IPS-NIHi11 (cell line): ENCODE measurements at places on chromosomes 2 and 18.
A peak's percentile ranks its signal among the peaks of the same experiment; 100 is the strongest.

DNA sequence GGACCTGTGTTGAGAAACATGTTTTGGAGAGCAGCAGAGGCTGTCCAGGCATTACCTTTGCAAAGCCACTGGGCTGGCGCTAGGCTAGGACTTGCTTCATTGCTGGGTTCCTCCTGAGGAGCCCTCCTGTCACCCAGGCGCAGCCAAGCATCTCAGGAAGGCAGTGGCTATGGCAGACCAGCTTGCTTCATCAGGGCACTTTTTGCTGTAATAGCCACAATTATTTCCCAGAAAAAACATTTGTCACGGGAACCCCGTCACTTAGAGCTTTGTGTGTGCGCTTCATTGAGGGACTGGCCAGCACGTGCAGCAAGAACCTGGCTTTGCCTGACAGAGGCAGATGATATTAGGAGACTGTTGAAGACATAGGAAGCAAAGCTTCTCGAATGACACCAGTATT lies 36.4 kb downstream of the SLC20A1 start:
- DNase-seq = no peak

GRCh38 chr18:31565345-31565744 lies 26.3 kb upstream of the TTR start:
- DNase-seq = no peak

- no peak for DNase-seq
Measured at GRCh38 chr18:61554946-61555361, 221.7 kb downstream of the CDH20 start.

GRCh38 chr2:78029392-78029995 lies 507.3 kb upstream of the LRRTM4 start:
- DNase-seq = no peak

- no peak for DNase-seq
Measured at GRCh38 chr18:67496469-67496868, 20.1 kb downstream of the DSEL start.

DNA sequence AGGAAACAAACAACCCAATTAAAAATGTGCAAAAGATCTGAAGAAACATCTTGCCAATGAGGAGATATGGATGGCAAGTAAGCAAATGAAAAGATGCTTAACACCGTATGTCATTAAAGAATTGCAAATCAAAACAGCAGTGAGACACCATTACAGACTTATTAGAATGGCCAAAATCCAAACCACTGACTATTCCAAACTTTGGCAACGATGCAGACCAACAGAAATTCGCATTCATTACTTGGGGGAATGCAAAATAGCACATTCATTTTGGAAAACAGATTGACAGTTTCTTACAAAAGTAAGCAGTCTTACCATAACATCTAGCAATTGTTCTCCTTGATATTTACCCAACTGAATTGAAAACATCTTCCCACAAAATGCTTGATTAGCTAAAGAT lies 1118.7 kb downstream of the SUCLG1 start:
- DNase-seq = no peak

- no peak for DNase-seq
Measured at GRCh38 chr2:176598351-176598750, 329.1 kb downstream of the MTX2 start.

DNA sequence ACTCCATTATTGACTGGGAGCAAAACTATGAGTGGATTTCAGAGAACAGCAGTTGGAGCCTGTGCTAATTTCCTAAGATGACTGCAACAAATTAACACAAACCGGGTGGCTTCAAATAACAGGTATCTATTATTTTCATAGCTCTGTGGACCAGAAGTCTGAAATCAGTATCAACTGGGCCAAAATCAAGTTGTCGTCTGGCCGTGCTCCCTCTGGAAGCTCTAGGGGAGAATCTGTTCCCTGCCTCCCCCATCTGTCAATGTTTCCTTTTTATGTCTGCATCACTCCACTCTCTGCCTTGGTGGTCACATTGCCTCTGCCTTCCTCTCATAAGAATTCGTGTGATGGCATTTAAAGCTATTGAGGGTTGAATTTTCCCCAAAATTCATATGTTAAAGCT lies 269.8 kb downstream of the TMX3 start:
- no peak for DNase-seq

DNA sequence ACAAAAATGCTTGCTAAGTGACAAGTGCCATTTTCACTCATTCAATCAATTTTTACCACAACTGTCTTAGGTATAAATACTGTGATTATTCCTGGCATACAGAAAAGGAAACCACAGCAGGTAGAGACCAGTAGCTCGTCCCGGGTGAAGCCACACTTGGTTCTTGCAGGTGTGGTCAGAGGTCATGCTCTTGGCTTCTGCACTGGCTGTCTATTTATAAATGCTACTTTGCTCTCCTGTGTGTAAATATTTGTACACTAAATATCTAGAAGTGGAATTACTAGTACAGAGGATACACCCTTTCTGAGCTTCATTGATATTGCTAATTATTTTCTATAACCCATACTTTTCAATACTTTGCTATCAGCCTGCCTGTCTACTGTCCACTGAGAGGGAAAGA lies 284.6 kb downstream of the MYT1L start:
- DNase-seq = no peak

DNA sequence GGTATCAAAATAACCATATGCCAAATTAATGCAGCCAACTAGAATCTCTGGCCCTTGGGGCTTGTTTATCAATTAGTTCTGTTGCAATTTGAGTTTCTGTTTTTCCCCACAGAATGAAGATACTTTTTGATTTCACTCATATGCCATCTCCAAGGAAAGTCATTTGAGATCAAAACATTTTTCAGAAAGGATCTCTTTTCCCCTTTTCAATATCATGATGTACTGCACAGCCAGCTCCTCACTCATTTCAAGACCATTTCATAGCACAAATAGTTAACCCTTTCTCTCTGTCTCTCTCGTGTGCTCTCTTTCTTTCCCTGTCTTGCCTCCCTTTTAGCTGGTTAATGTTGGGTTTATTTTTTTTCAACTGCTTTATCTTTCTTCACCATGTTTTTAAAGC lies 387.3 kb downstream of the STK39 start:
- no peak for DNase-seq

GRCh38 chr18:79882522-79883241 lies 68.8 kb downstream of the SLC66A2 start:
- DNase-seq = peak; percentile 6

- peak; percentile 75 for DNase-seq
Measured at GRCh38 chr2:219060821-219061791, at the start of gene IHH. Gene IHH, minus strand, starts transcription at chr2:219060921. Its CDS starts 454 bp downstream, at chr2:219060467.

GRCh38 chr2:210681491-210681890 lies 125.1 kb downstream of the CPS1 start:
- no peak for DNase-seq

DNA sequence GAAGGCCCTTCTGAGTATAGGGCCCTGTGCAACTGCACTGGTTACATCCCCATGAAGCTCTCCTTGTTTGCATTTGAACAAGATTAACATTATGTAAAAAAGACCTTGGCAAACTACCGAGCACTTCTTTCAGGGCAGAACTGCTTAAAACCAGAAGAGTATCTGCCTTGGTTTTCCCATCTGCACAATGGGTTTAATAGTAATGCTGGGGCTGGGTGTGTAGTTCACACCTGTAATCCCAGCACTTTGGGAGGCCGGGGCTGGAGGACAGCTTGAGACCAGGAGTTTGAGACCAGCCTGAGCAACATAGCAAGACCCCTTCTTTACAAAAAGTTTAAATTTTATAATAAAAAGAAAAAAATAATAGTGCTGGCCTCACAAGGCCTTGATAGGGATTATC lies 8.5 kb downstream of the PLA2R1 start:
- DNase-seq = no peak

DNA sequence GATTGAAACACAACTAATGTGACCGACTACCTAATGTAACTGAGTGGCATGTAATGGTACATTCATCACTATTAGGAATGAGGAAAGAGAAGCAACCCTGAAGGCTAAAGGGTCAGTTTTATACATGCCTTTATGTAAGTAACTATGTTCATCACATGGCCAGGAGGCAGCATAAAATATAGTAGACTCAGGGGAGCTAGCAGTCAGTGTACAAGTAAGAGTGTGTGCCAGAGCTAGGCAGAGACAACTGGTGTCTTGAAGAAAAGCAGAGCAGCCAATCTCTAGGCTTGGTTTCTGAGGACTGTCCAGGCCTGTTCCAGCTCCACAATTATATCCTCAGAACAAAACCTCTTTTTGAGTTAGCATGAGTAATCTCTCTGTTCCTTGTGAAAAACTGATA lies 18.1 kb downstream of the SMAD2 start:
- no peak for DNase-seq

DNA sequence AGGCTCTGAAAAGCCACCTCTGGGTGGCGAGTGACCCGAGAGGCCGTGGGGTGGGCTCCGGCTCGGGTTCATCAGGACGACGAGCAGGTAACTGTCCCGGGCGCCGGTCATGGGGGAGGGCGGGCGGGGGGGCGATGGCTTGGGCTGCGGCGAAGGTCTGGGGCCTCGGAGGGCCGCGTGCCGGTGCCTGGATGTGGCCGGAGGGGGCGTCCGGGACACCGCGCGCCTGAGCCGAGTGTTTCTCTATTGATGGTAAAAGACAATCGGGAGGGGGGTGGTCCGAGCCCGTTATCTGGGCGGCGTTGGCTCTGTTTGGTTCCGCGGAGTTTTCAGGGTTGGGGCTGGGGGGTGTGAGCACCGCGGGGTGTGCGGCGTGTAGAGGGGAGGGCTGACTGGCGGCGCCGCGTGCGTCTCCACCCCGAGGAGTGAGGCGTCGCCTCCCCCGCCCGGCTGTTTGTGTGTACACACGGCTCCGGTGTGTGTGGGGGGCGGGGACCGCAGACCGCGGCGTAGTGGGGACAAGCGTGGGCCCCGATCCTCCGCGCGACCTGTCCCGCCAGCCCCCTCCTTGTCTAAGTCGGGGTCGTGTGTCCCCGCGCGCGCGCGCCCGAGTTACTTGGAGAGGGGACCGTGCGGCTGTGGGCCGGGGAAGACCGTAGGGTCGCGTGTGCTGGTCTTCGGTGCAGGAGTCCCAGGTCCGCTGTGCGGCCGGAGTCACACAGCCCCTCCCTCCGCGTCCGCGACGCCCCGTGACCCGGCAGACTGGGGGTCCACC lies 1.6 kb downstream of the CTIF start:
- peak; percentile 58 for DNase-seq

GRCh38 chr2:160221391-160222276 lies 21.6 kb upstream of the ITGB6 start:
- no peak for DNase-seq

DNA sequence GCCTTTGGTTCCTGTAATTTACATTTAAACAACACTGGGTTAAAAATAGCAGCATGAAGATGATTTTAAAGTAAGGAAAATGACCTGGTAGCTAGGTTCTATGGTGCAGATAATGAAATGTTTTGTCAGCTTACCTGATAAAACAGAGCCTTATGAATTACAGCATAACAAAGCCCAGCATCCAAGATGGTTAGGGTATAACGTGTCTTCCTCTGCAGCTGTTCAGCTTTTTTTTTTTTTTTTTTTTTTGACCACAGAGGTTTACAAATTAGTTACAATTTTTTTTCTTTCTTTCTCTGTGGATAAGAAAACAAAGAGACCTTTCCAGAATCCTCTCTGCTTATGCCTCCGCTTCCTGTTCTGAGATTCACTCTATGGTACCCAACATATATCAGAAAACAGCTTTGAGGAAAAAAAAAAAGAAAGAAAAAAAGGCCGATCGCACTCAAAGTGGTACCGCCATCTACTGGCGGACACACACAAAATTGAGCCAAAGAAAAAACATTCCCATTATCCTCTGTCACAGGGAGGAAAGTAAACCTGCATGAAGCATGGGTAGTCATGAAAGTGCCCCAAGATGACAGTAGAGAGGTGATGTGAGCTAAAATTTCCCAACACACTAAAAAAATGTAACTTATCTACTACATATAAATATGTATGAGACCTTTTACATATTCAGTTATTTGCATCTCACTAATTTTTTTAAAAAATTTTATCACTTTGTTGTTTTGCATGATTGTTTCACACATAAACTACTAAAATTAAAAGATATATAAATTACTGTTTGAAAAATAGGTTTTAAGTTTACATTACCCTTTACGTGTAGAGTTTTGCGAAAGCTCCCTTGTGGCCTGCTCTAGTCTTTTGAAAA lies at the start of gene SCN3A:
SCN3A (minus strand) TSS at position 362 of the 871 bp plus-strand sequence. CDS start 27,656 bp downstream, outside the sequence.
- DNase-seq = peak; percentile 39

DNA sequence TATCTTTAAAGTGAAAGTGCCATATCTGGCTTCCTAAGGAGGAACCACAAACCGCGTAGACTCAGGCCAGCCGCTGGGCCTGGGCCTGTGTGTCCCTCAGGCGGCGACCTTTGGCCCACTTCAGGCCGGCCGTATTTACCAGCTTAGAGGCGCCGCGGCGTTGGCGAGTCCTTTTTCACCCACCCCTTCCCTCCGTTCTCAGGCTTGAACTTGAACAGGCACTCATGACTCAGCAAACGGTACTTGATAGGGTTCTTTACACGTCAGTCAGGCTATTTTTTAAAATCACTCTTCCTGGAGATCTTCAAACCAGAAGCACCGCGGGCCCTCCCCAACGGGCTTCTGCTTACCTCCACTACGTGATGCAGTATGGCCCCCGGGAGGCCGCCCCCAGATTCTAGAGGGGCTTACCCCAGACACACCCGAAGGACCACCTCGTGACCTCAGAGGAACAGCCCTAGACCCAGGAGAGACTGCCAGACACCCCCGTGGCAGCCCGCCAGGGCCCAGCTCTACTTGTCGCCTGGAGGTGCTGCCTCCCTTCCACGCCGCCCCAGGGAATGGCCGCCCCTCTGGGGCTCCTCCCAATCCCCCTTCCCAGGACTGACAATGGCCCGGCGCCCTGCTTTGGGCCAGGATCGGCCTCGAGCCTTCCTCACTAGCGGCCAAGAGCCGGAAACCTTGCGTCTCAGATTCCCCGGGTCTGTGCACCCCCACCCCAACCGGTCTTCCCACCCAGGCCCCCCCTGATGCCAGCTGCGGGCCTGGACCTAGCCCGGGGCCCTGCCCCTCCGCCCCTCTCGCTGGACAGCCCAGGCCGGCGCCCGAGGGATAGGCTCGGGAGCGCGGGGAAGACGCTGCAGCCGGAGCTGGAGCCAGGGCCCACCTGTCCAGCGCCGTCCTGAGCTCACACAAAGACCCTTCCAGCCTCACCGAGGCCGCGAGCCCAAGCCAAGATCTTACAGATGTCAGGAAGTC lies 33.8 kb upstream of the IMPA2 start:
- DNase-seq = peak; percentile 70

GRCh38 chr2:29382486-29382885 lies 267.3 kb downstream of the CLIP4 start:
- DNase-seq = no peak

DNA sequence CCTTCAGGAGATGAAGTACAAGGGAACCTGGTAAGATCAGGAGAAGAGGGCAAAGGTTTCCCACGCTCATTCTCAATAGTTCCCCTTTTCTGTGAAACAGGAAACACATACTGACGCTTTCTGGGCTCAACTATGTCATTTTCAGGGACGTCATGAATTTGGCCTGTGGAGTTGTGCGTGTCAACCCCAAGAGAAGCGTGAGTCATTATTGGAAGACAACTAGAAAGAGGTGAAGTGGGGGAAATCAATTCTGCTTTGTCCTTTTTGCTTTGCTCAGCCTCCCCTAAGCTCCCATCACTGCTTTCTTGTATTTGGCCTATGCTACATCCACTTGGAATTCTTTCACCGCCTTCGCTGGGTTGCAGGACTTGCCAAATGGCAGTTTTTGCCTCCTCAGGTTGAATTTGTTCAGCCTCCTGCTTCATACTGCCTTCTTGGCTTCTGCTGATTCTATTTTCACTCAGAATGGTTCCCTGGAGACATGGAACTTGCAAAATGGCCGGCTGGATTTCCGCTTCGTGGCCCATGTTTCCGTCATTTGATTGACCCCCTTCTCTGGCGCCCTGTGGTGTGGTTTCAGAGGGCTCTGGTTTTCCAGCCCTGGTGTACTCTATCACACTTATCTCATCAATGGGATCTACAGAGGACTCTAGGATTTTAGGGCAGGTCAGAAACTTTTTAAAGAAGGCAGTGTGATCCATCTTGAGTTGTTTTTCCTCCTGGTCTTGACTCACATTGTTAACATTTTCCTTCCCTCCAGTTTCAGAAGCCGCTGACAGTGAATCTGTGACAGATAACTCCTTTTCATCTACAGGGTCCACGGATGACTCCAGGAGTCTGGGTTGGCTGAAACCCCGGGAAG lies 93.3 kb downstream of the ALPK2 start:
- DNase-seq = no peak
